Activated T-cell treated with anti-CD3 and anti-CD28 coated beads, Interleukin-2, amount 50 U/mL, for 72 hours (primary cell): ENCODE measurements at places on chromosomes 1 and 21.

- DNase-seq = no peak
Measured at GRCh38 chr1:9047019-9047418, 20.8 kb upstream of the SLC2A7 start.

DNA sequence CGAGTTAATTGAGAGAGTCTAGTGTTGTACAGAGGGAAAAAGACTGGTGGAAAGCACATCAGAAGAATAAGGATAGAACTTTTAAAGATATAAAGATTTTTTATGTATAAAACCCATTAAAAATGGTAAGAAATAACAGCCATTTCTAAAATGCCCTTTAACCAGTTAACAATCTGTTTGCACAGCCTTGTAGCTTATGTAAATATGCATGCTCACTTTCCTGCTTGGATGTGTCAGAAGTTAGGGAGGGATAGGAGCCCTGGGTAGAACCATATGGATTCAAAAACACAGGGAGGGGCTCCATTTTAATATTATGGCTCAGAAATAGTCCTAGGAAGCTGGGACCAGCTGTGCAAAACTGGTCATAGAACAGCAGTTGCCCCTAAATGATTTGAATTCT lies 4.5 kb upstream of the EDEM3 start:
- no peak for DNase-seq

- DNase-seq = no peak
Measured at GRCh38 chr1:229487181-229487580, 21.0 kb downstream of the NUP133 start.

- DNase-seq = no peak
Measured at GRCh38 chr1:112581586-112582192, 37.3 kb downstream of the ST7L start.

GRCh38 chr1:89989799-89990198 lies 5.1 kb upstream of the ZNF326 start:
- no peak for DNase-seq

- DNase-seq = no peak
Measured at GRCh38 chr1:151935154-151935553, 25.8 kb upstream of the THEM4 start.

DNA sequence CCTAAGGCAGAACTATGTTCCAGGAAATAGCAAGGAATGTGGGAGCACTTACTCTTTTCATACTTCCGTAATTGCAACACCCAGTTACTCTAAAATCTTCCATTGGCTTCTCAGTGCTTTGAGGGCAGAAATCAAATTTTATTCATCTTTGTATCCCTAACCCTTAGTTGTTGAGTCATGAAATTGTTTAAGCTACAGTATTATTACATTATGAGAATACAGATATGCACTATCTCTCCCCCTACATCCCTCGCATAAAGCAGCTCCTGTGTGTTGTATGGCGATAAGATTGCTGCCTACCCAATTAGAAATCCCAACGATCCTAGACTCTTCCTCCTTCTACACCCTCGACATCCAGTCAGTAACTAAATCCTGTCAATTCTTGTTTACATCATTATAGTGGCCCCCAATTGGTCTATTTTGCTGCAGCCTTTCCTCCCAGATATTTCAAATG lies 2.6 kb downstream of the AIDA start:
- DNase-seq = no peak

GRCh38 chr1:223556414-223557129 lies 108.9 kb downstream of the CAPN8 start:
- DNase-seq = peak; percentile 57

DNA sequence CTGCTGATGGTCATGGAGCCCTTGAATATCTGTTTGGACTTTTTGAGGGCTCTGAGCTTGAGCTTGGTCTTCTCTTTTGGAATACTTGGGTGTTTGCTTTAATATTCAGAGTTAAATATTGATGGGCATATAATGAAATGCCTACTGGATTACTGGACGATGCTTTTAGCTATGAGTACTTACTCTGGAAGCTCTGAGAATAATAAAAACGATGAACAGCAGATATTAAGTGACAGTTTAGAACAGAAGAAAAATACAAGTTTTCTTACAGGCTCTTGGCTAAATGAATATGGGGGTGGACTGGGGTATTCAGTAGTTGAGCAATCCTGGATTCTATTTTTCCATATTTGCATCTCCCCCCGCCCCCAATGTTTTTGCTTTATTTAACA lies 20.7 kb downstream of the GALNT2 start:
- DNase-seq = no peak

GRCh38 chr1:150018165-150018564 lies 7.6 kb upstream of the OTUD7B start:
- no peak for DNase-seq

GRCh38 chr1:17251701-17252376 lies 2.9 kb downstream of the PADI3 start:
- DNase-seq = no peak

DNA sequence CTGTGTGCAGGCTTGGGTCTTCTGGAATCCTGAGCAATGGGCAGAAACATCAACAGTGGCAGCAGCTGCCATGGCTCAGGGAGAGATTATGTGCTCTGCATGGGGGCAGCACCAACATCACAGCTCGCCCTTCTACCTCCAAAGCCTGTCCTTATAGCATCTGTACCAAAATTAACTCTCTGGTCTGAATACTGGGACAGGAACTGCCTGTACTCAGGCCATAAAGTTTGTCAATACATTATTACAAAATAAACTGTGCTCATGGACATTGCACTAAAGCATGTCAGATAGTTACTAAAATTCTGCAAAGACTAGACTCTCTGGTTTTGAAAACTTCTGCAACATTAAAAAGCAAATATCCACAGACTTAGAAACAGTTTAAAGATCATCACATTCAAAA lies 91.6 kb downstream of the ZC3H11B start:
- no peak for DNase-seq

DNA sequence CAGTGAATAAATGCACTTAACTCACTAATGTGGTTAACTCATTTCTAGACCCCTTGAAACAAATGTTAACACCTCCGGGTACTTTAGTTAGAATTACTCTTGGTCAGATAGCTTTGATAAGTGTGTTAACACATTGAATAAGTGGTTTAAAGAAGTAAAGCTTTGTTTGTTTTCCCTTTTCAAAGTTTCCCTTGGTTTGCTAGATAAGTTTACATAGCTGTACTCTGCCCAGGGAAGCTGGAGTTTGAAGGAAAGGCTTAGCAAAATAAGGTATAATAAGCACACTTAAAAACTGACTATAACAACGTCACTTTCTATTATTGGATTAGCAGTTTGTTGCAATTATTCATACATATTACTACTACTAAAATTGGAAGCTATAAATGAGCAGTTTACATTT lies 1233.9 kb upstream of the ADGRL2 start:
- no peak for DNase-seq

- DNase-seq = no peak
Measured at GRCh38 chr1:183636783-183637182, 1.2 kb upstream of the ARPC5 start.

DNA sequence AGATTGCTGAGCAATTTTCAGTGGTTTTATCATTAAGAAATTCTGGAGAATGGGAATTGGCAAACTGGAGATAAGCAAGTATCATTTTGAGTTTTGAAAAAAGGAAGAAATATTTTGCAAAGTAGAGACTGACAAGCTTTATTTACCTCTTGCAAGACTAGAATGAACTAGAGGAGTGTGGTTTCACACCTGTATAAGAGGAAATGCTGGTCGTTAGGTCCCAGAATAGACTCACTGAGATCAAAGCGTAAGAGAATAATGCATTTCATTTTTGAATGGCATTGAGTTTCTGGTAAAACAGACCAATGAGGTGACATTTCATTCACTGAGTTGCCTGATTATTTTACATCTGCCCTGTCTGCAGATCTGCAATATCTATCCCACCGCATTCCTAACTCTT lies 308.1 kb downstream of the ADGRL2 start:
- DNase-seq = no peak

DNA sequence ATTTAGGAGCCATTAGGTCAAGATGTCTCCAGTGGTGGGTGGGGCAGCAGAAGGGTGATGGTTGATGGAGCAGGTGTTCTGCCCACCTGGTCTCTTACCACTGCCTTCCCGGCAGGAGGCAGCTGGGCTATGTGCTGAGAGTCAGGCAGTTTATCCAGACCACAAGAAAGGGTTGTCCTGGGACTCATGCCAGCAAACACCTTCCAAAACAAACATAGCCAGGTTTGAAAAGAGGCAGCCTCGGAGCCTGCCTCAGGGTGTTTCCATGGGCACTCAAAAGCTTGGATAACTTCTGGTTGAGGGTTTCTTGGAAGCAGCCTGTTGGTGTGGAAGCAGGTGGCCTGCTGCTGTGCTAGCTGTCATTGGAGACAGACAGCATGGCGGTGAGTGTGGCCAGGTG lies 187.2 kb downstream of the PCP4 start:
- DNase-seq = no peak

DNA sequence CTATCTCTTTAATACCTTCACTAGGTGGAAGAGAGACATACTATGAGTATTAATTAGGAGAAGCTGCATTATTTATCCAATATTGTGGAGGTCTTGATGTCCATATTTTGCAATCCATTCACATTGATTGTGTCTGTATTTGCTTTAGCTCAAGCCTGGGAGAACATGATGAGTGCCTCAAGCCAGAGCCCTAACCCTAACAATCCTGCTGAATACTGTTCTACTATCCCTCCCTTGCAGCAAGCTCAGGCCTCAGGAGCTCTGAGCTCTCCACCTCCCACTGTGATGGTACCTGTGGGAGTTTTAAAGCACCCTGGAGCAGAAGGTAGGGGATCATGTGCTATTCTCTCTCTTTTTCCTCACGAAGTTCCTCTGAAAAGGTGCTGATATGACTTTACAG lies 99.5 kb downstream of the CC2D1B start:
- DNase-seq = no peak

DNA sequence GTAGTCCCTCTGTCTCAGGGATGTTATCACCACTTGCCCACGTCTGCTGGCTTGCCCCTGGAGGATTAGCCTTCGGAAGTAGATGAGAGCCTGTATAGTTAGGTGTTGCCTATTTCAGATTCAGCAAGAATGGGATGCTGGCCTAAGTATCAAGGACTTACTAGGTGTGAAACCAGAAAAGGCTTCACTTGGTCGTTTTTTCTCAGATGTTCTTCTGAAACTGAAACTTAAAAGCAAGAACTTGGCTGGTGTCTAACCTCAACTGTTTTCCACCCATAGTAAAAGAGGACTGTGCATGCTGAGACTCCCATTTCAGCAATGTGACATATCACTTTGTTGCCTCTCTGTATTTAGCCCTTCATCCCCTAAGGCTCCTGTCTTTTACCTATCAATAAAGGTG lies 67.0 kb upstream of the LRRC53 start:
- DNase-seq = no peak

- no peak for DNase-seq
Measured at GRCh38 chr1:210441028-210441427, 112.3 kb downstream of the HHAT start.

- DNase-seq = no peak
Measured at GRCh38 chr1:200438911-200439310, 29.1 kb upstream of the ZNF281 start.

DNA sequence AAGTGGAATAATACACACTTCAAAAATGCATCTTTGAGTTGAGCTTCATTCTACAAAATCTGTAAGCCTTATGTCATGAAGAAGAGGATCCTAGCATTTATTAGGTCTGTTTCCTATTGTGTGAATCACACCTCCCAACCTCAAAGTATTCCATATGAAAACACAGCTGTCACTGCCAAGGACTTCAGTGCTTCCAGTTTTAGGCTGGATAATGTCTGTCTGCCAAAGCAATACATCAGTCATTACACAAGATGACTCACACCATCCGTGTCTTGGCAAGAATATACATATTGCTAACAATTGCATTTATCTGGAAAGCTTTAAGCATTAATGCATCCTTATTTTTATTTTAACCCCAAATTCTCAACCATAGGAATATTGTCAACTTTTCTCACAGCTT lies 125.7 kb upstream of the TMPRSS15 start:
- DNase-seq = no peak

DNA sequence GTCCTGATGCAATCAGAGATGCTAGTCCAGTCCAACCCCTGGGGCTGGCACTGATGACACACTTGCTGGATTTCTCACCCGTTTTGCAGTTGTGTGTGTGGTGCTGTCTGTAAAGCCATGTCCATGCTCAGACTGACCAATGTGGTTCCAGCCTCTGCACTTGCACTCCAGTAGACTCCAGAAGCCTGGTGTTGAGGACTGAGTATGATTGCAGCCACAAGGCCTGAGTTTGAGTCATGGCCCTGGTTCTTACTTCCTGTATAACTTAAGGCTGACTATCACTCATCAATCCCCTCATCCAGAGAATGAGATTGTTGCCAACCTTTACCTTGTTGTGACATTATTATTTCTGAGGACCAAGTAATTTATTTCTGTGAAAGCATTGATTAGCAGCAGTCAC lies 34.8 kb upstream of the IKBKE start:
- DNase-seq = no peak

- no peak for DNase-seq
Measured at GRCh38 chr1:160095382-160096105, 2.9 kb downstream of the IGSF8 start.

GRCh38 chr1:154955039-154955717 lies 721 bp downstream of the PBXIP1 start:
- peak; percentile 82 for DNase-seq

DNA sequence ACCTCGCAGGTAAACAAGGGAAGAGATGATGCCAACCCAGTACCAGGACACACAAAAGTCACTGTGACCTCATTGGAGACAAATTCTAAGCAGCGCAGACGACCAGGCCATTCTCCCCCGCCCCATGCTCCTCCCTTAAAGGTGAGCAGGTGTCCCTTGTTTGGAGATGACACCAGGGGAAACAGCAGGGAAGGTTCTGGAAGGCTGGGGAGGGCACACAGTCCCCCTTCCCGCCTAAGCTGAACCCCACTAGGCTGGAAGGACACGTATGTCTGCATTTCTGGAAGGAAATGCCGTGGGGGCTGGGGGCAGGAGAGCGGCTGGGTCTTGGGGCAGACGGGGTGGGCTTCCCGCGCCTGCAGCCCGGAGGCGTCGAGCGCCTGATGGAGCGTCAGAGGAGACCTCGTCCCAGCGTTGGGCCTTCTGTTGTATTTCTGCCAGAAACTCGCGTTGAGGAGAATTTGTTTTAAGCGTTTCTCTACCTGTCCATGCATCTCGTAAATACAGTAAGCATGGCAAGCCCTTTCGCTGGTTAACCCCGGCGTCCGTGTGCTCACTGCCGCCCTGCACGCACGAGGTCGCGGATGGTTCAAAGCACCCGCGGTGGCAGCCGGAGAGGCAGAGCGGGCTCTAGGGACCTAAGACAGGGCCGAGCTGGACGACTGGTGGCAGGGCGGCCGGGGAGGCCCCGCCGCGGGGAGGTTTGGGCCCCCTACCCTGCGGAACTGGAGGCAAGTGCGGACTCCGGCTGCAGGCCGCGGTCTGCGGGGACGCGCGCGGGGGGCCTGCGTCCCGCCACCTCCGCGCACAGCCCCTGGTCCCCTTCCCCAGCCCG lies 1.2 kb upstream of the LHX4 start:
- no peak for DNase-seq

GRCh38 chr1:76292418-76293184 lies 218.1 kb downstream of the ST6GALNAC3 start:
- no peak for DNase-seq

- DNase-seq = peak; percentile 74
Measured at GRCh38 chr1:111199881-111200801, at the start of gene DENND2D. TSS of gene DENND2D (minus strand) at chr1:111200646. CDS start at chr1:111200459, 187 bp downstream.
